Sciatic nerve (tissue), 2 donors: ENCODE measurements at places on chromosomes 6 and 20. TPM values are rescaled to one million over a fixed set of nuclear protein-coding genes. Genes with fewer than 3 reads are reported as not detected.
A peak's percentile ranks its signal among the peaks of the same experiment; 100 is the strongest.

COL21A1 gene
- 31.4 TPM for total RNA-seq

HACE1 gene
- 23.2 TPM for total RNA-seq

RUNX2 gene
- total RNA-seq: 18.0 TPM

HLA-DQA2 gene
- 10.2 TPM for total RNA-seq

LY6G6C gene
- total RNA-seq: 0.71 TPM

OXT gene
- total RNA-seq: not detected

PCK1 gene
- total RNA-seq: 5.3 TPM

PXMP4 gene
- 9.3 TPM for total RNA-seq

DNA sequence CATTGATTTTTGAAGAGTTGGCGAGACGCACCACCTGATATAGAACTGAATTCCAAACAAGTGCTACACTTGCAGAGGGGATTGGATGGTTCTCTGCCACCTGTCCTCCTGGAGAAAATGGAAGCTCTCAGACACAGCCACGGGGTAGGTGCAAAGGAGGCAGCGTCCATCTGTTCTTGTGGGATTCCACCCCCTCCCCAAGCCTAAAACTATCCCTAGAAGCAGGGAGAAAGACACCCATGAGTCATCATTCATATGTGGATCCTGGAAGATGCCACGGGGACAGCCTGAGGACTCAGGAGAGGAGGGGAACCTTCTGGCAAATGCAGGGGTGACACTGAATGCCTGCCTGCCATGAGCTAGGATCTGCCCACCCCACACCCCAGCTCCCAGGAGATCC, 171.3 kb upstream of the CST7 start:
- DNase-seq: no peak

DNA sequence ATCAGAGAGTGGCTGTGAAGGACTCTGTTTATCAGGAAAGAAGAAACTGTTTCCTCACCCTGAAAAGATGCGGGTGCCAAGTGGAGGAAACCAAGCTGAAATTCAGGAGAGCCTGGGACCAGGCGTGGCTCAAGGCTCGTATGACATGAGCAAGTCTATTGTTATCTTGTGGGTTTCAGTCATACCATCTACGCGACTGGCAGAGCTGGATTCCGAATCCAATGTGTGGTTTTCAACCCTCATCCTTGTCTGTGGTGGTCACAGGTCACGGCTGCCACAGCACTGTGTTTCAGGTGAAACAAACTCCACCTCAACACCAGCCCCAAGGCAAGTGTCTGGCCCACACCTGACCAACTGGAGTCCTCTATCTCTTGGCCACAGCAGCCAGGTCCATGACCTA, 9.1 kb downstream of the MC3R start:
- DNase-seq: no peak

DNA sequence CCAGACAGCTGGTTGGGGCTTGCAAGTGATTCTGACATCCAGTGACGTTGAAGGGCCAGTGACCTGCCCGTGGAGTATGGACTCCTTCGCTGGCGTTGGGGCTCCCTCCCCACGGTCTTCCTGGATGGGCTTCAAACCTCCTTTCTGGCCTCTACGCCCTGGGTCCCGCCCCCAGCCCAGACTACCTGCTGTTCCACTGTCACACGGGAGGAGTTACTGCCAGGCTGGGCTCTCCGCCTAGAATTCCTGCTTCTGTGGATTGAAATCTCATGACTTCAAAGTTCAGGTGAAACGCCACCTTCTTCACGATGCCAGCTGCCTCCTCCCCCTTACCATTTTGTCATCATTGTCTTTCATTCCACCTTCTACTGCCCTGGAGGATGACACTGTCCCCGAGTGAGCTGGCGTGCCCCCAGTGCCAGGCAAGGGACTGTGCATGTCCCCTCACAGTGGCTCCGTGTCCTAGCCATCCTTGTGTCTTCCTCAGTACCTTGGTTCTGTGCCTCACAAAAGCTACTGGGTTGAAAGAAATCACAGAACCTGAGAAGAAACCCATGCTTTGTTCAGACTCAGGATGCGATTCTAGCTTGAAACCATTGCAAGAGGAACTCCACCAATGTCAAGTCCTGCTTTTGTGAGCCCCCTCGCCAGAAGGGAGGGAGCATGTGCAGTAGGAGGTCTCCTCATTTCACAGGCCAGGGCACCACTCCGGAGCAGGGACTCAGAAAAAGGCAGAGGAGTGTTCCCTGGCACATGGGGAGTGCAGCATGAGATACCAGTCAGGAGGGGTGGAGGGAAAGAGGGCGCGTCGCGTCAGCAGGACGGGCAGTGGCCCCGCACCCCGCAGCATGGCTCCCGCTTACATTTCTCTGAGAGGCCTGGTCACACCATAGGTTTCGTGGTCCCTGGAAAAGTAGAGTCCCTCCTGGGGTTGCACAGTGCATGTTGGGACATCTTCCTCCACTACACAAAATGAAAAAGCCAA, 11.0 kb upstream of the IRF4 start:
- DNase-seq: peak; percentile 57

- no peak for DNase-seq
Measured at GRCh38 chr6:15268137-15268908, 22.5 kb downstream of the JARID2 start.

GRCh38 chr6:112957536-112957916, 610.4 kb downstream of the RFPL4B start:
- no peak for DNase-seq

DNA sequence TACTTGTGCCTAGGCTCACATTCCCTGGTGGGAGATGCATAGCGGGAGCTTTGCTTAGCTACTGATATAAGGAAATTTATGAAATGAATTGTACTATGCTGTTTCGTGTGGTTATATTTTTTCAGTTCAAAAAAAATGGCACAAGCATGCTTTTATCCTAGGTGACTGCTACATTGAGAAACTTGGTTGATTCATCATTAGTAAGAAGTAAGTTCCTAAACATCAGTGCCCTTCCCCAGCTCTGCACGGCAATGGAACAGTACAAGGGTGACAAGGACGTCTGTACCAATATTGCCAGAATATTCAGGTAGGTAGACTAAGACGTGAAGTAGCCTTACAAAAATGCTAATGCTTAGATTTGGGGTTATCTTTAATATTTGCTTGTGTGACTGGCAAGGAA, 79.7 kb downstream of the ARMC2 start:
- DNase-seq: no peak

DNA sequence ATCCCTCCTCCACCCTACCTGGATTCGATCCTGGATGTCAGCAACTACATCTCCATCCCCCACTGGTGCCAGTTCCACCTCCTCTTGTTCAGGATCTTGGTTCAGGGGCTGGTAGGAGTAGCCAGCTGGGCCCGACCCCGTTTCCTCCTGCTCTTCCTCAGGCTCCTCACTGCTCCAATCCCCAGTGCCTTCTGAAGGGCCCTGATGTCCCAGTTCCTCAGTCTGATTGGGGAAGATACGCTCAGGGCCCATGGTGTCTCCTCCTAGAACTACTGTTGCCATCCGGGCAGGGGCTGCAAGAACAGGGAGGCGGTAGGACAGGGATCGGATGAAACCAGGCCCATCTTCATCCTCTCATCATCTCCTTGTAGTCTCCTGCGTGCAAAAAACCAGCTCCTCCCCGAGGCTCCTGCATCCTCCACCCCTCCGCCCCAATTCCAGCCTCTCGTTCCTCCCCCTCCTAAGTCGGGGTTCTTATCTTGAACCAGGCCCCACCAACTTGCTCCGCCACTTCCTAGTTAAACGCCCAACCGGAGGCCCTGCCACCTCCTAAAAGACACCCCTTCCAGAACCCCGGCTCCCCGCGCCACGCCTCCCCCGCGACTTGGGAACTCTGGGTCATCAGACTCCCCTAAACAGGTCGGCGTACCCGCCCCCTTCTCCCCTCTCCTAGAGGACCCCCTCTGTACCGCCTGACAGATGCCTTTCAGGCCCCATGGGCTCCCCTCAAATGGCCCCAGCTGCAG, 476 bp downstream of the MEA1 start:
- no peak for DNase-seq

- no peak for DNase-seq
Measured at GRCh38 chr6:154583546-154584188, 73.2 kb upstream of the CNKSR3 start.

GRCh38 chr6:8526624-8527023, 91.3 kb upstream of the SLC35B3 start:
- DNase-seq: no peak

GRCh38 chr6:127641905-127642304, 64.9 kb downstream of the C6orf58 start:
- no peak for DNase-seq

- DNase-seq: no peak
Measured at GRCh38 chr20:10758446-10758845, 84.6 kb upstream of the JAG1 start.

- DNase-seq: no peak
Measured at GRCh38 chr6:122385857-122386612, 13.4 kb upstream of the HSF2 start.

DNA sequence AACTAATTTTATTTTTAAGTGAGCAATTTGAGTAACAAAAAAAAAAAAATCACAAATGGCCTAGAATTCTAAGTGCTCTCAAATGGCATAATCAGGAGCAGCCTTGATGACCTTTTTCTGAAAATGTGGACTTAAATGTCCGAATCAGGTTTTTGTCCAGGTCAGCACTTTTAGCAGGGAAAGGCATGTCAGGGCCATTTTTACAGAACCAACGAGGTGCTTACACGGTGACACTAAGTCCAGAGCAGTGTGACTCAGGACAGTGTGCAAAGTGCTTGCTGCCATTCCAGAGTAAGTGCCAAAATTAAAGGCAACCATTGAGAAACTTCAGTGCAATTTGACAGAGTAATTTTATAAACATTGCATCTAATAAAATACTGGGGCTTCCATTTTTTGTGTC, 127.8 kb downstream of the KIF16B start:
- no peak for DNase-seq
